GM04503 (cell line): ENCODE measurements at places on chromosomes 3 and 15.

DNA sequence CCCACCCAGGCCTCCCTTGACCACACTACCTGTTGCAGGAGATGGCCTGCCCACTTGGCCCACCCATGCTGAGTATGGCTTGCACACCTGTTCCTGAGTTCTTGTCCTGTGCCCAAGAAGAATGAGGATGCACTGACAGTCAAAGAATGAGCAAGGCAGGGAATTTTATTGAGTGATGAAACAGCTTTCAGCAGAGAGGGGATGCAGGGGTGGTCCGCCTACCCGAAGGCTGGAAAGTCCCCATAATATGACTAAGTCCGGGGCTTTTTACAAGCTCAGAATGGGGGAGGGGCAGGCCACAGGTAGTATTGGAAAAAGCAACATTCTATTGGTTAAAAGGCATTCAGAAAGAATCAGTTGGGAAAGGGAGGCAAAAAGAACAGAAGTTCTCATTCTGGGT lies 29.9 kb upstream of the RNU6-1 start:
- DNase-seq, result no peak

DNA sequence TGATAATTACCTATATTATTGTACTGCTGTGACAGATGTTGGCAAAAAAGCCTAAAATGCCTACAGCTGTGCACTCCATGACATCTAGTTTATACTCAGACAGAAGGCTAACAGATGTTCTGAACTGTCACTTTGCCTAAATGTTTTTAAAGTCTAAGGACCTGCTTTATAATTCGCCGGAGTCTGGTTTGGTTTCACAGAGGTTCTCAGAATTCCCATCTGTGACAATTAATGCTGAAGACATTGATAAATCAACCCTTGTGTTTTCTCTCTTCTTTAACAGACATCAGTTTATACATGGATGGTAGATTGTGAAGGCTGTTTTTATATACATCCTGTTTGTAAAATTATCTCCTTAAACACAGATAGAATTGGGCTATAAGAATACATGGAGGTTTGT lies 19.8 kb upstream of the SOX2 start:
- DNase-seq, result no peak

- DNase-seq, result peak; percentile 79
Observed at GRCh38 chr15:63041974-63042876, at the start of gene TPM1. Gene TPM1 (plus strand): TSS chr15:63042747. CDS start chr15:63042830, 83 bp downstream.

- DNase-seq, result no peak
Observed at GRCh38 chr3:78839693-78840092, 928.1 kb downstream of the ROBO1 start.

GRCh38 chr3:192246847-192247559 lies 480.3 kb downstream of the FGF12 start:
- DNase-seq, result no peak

- DNase-seq, result peak; percentile 5
Observed at GRCh38 chr15:58269455-58270414, 131.6 kb downstream of the AQP9 start.

- DNase-seq, result no peak
Observed at GRCh38 chr3:148873977-148874376, 8.9 kb downstream of the CPA3 start.

DNA sequence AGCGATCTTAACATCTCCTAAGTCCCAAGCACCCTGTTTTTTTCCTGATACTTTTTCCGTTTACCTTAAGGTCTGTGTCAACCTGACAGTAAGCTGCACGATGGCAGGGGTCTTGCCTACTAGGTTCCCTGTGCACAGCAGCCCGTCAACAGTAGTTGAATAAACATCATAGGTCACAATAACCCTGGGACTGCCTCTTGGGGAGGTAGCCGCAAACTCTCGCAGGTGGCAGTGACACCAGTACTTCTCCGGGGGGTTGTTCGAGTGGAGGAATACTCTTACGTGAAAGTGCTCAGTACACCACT lies 365 bp upstream of the PDCD6IP start:
- DNase-seq, result no peak

GRCh38 chr3:105730801-105731354 lies 137.9 kb downstream of the CBLB start:
- DNase-seq, result no peak

DNA sequence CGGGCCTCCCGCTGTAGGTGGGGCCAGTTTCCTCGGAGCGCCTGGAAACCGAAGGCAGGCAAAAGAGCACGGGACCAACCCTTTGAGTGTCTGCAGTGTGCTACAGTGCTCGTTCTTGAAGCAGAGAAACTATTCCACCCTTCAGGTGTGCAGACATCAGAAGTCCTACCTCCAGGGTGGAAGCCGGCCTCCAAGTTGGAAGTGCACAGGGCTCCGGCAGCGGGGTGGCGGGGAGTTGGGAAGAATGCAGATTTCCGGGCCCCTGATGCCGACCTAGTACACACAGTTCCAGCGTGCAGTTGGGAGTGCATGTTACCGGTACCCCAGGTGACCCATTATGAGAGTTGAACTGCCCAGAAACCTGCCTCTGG lies 3.0 kb downstream of the KLF13 start:
- no peak for DNase-seq
